WTC11 (cell line): ENCODE measurements at places on chromosomes 4 and X. TPM values are rescaled to one million over a fixed set of nuclear protein-coding genes. Genes with fewer than 3 reads are reported as not detected.

DNA sequence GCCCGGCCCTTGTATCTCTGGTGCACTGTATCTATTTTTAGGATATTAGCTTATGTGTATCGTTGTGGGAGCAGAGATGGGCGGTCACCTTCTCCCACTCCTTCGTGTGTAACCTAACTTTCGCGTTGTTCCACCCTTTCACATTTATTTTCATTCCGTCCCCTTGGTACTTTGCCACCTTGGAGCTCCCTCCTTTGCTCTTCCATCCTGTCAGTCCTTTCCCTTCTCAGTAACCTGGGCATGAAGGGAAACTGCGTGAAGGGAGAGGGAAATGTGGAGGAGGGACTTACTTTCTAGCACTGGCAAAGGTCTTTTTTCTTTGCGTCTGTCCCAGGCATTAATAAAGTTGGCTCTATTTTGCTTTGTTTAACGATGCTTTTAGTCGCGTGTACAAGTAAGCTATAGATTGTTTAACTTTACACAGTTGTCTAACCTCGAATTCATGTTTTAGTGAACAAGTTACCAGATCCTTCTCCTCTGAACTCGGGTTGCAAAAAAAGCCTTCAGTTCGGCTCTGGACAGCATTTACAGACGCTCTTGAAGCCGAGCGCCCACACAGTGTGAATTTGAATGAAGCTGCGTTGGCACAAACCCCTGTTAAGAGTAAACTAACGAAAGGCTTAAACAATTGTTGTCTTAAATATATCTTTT lies 3.9 kb downstream of the PCDH10 start:
- H3K4me1 ChIP-seq, result peaks cover 53% of the 10 kb centered on the region
- H3K27ac ChIP-seq, result no peak overlapping the region
- peak overlapping the region; percentile 76 for H3K4me3 ChIP-seq
- no peak for DNase-seq
- no peaks in the 10 kb centered on the region for H3K36me3 ChIP-seq
- peaks cover 61% of the 10 kb centered on the region for H3K27me3 ChIP-seq

Gene PCDH11X
- 21.5 to 21.7 TPM (median 21.6 TPM) in 3 replicates for total RNA-seq

- no peak for DNase-seq
- no peaks in the 10 kb centered on the region for H3K36me3 ChIP-seq
- H3K27ac ChIP-seq, result no peak overlapping the region
- no peaks in the 10 kb centered on the region for H3K27me3 ChIP-seq
- H3K4me1 ChIP-seq, result no peaks in the 10 kb centered on the region
Observed at GRCh38 chrX:11319806-11320520, 26.8 kb downstream of the AMELX start.

Gene MGAT4D
- not detected in 3 replicates for total RNA-seq

DNA sequence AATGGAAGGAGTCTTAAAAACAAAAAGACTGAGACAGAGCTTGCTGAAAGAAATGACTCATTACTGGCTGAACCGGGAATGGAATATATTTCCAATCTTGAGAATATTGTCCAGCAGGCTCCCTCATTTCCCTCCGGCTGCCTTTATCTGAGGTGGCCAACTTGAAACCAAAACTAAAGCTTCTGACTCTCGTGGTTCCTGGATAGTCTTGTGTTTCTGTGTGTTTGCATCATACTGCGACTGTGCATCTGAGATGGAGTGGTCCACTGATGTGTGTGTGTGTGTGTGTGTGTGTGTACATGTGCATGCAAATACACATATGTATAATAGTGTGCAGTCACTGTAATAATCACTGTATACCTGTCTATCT lies 145.6 kb upstream of the SCML1 start:
- peaks cover 13% of the 10 kb centered on the region for H3K4me1 ChIP-seq
- H3K36me3 ChIP-seq, result no peaks in the 10 kb centered on the region
- no peak for DNase-seq
- no peak overlapping the region for H3K4me3 ChIP-seq
- no peak overlapping the region for H3K27ac ChIP-seq
- H3K27me3 ChIP-seq, result no peaks in the 10 kb centered on the region

- no peak for DNase-seq
- H3K27me3 ChIP-seq, result peaks cover 97% of the 10 kb centered on the region
- H3K36me3 ChIP-seq, result 0 out of 2 replicates have a peak, but pooled peaks cover 3% of the 10 kb centered on the region
- H3K4me3 ChIP-seq, result peak within 1 kb of the TSS; percentile 83
- H3K4me1 ChIP-seq, result peaks cover 56% of the 10 kb centered on the region
Observed at GRCh38 chr4:13543839-13544605, at the start of gene NKX3-2. NKX3-2 (minus strand) TSS chr4:13544508; CDS start chr4:13544414, 94 bp downstream.

- H3K4me3 ChIP-seq, result no peak overlapping the region
- H3K36me3 ChIP-seq, result no peaks in the 10 kb centered on the region
- H3K4me1 ChIP-seq, result peaks cover 3% of the 10 kb centered on the region
- no peak for DNase-seq
- H3K27ac ChIP-seq, result no peak overlapping the region
Observed at GRCh38 chr4:134425756-134426155, 224.2 kb upstream of the PABPC4L start.

Gene HHIP
- total RNA-seq, result 0.14 to 0.27 TPM (median 0.22 TPM) in 3 replicates

GRCh38 chr4:124947622-124948265 lies 235.2 kb upstream of the ANKRD50 start:
- peaks cover 9% of the 10 kb centered on the region for H3K36me3 ChIP-seq
- H3K27me3 ChIP-seq, result no peaks in the 10 kb centered on the region
- no peak for DNase-seq
- H3K4me1 ChIP-seq, result peaks cover 12% of the 10 kb centered on the region
- no peak overlapping the region; the same call in 1 of the 2 replicates for H3K27ac ChIP-seq

DNA sequence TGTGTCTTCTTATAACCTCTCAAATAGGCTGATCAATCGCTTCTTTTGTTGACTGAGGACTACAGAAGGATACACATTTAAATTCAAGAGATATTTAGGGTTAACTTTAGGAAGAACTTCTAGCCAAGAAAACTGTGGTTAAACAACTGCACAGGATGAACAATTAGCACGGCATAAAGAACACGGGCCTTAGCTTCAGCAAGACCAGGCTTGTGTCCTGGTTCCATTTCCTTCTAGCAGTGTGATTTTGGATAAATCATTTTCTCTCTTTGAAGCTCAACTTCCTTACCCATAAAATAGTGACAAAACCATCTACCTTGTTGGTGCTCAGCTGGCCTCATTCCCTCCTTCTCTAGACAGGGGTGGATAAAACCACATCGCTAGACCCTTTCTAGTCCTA lies 117.6 kb downstream of the TSPAN5 start:
- H3K27me3 ChIP-seq, result no peaks in the 10 kb centered on the region; the same call in 1 of the 2 replicates
- H3K27ac ChIP-seq, result no peak overlapping the region
- DNase-seq, result no peak
- 0 out of 2 replicates have a peak, but pooled peaks cover under 1% of the 10 kb centered on the region for H3K36me3 ChIP-seq
- H3K4me1 ChIP-seq, result peaks cover 23% of the 10 kb centered on the region

GRCh38 chr4:79381161-79381560 lies 26.9 kb downstream of the GK2 start:
- no peaks in the 10 kb centered on the region for H3K4me1 ChIP-seq
- no peak overlapping the region for H3K4me3 ChIP-seq
- no peaks in the 10 kb centered on the region for H3K36me3 ChIP-seq
- DNase-seq, result no peak
- no peaks in the 10 kb centered on the region for H3K27me3 ChIP-seq

- H3K36me3 ChIP-seq, result no peaks in the 10 kb centered on the region
- no peaks in the 10 kb centered on the region for H3K27me3 ChIP-seq
- peaks cover 57% of the 10 kb centered on the region for H3K4me1 ChIP-seq
- no peak overlapping the region for H3K4me3 ChIP-seq
Observed at GRCh38 chrX:21959362-21960051, 19.0 kb downstream of the SMS start.
